CD4-positive, alpha-beta T cell treated with Interleukin-4 for 1 hour (primary cell): ENCODE measurements at places on chromosomes 5 and 9.

- no peak for DNase-seq
Measured at GRCh38 chr5:13987843-13988464, 43.5 kb upstream of the DNAH5 start.

- DNase-seq = peak; percentile 45
Measured at GRCh38 chr5:74630453-74631066, 10.0 kb downstream of the ENC1 start.

GRCh38 chr9:134915046-134915985 is 2.4 kb downstream of the FCN1 start:
- no peak for DNase-seq

DNA sequence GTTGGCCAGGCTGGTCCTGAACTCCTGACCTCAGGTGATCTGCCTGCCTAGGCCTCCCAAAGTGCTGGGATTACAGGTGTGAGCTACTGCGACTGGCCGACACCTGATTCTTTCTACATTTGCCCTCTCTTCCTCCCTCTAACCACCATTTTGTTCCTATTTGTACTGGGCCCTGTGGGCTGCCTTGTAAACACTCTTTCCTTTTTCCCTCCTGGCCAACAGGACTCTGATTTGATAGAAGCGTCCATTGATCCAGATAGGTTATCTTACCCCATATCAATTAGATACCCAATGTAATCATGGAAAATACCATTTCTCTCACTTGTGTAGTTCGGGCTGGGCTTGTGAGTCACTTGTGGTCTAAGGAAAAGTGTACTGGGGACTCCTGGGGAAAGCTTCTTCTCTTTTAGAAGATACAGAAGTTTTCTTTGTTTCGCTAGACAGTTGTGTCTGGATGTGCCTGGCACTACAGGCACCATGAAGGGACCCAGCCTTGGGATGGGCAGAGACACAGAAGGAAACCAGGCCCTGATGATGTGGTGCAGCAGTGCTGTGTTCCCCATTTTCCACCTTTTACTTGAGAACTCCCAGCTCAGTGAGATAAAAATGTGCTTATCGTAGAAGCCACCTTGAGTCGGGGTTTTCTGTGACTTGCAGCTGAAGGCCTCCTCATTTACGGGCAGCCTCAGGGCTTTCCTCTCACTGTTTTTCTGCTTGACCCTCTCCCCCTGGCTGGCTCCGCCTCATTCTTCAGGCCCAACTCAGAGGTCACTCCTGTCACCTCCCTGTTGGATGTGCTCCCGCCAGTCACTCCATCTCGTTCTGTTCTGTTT is 32.8 kb upstream of the CPEB4 start:
- no peak for DNase-seq

DNA sequence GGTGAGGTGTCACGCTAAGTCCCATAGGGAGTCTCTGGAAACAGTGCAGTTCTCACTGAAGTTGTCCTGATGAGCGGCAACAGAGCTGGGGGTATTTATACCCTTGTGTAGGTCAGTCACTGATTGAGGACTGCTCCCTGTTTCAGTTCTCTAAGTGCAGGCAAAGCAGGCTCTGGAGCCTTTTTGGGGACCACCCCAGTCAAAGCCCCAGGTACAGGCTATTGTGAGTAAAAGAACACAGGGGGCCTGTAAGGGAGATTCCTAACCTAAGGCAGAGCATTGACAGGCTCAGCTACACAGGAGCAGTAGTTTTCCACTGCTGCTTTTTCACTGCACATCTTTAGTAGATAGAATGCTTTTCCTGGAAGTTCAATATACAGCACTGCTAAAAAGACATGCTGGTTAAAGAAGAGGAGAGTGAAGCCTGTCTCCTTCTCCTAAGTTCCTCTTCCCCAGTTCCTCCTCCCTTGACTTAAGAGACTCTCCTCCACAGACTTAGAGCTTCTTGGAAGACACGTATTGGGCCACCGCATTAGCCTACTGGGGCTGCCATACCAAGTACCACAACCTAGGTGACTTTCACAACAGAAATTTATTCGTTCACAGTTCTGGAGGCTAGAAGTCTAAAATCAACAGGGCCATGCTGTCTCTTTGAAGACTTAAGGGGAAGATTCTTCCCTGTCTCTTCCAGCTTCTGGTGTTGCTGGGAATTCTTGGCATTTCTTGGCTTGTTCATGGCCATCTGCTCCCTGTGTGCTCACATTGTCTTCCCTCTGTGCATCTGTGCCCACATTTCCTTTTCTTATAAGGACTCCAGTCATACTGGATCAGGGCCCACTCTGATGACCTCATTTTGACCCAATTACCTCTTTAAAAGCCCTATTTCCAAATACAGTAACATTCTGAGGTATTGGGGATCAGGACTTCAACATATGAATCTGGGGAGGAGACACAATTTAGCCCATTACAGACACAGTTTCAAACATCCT is 221.0 kb downstream of the ESM1 start:
- no peak for DNase-seq

GRCh38 chr5:16493261-16493660 is 27.7 kb upstream of the ZNF622 start:
- DNase-seq = no peak

DNA sequence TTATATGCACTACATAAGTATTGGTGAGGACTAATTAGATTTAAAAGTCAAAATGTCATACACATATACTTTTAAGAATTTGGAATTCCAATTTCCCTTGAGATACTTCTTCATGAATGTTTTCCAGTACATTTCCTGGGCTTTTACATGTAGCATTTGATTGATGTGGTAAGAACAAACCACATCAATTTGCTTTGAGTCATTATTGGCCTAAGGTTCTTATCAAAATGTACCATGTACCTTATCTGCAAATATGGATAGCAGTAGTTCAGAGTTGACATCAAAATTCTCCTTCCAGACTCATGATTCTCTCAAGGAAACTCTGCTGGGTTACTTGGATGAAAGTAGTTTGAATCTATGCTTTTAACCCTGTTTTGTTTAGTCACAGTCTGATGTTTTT is 2.5 kb downstream of the CAST start:
- peak; percentile 47 for DNase-seq

GRCh38 chr9:74639112-74639511 is 142.0 kb downstream of the RORB start:
- no peak for DNase-seq

DNA sequence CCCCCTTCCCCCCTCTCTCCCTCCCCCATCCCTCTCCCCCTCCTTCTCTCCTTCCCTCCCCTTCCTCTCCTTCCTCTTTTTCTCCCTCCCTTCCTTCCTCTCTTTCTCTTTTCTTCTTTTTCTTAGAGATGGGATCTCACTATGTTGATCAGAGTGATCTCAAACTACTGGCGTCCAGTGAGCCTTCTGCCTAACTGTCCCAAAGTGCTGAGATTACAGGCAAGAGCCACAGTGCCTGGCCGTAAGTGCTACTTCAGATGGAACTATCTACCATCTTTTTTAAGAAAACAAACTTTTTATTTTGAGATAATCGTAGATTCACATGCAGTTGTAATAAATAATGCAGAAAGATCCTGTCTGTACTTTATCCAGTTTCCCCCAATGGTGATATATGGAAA is 6.3 kb downstream of the RCL1 start:
- DNase-seq = no peak

DNA sequence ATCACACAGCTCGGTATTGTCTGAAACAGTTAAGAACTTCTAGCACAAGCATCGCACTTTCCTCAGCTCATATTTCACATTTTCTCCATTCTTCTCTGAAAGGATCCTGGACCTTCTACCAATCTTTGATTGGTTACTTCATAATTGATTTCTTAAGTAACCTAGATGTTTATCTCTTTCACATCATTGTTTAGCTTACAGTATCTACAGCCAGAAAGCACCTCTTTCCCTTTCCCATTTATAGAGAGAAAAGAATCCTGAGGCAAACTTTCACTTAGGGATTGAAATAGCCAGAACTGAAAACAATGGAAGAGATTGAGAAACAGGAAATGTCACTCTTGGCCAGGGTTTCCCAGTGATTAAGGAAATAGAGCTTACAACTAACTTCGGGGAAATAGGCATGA is 2.5 kb downstream of the IL33 start:
- DNase-seq = no peak

DNA sequence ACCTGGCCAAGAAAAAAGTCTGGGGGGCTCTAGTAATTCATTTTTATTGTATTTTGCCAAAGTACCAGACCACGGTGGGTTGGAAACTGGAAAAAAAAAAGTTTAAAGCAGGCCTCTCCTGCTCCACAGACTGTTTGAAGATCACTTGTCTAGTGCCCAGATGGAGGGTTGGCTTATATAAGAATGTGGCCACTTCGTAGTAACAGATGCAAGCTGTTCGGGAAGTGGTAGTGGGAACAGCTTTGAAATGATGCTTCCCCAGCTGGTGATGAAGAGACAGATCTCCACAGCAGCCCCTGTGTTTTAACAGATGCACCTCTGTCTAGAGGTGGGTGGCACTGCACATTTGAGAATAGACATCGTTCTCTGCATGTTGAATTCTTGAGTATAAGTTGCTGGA is 54.3 kb upstream of the DMRT3 start:
- no peak for DNase-seq

- DNase-seq = no peak
Measured at GRCh38 chr9:107518037-107518807, 28.7 kb upstream of the KLF4 start.

DNA sequence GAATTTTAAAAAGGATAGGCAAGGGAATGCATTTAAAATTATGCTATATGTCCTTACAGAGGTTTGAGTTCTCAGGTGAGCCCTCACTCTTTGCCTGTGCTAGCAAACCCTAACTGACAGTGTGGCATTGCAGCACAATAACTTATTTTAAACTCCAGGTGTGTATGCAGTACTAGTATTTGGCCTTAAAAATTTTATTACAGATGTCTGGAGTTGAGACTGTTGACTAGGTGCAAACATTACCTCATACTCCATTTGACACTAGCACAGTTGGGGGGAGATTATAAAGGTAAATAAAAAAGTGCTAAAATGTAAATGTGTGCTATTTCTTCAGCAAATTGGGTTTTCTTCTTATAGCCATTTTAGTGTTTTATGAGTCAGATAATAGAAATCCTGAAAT is 407.7 kb downstream of the SH3GL2 start:
- DNase-seq = no peak

DNA sequence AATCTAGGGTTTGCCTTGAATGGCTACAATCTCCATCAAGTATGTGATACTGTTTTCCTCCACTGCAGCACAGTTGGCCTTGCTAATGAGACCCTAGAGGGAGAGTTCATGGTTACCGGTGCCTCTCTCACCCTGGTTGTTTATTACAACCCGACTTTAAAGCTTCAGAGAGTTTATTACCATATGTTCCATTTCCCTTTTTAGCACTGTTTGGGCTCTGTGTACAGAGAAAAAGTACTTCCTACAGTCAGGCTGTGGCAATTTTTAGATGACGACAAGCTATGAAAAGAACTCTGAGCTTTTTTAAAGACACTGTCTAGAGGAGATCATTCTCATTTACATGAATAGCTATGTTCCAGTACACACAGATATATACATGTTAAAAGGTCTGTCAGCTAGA is 48.8 kb upstream of the PLCXD3 start:
- no peak for DNase-seq

DNA sequence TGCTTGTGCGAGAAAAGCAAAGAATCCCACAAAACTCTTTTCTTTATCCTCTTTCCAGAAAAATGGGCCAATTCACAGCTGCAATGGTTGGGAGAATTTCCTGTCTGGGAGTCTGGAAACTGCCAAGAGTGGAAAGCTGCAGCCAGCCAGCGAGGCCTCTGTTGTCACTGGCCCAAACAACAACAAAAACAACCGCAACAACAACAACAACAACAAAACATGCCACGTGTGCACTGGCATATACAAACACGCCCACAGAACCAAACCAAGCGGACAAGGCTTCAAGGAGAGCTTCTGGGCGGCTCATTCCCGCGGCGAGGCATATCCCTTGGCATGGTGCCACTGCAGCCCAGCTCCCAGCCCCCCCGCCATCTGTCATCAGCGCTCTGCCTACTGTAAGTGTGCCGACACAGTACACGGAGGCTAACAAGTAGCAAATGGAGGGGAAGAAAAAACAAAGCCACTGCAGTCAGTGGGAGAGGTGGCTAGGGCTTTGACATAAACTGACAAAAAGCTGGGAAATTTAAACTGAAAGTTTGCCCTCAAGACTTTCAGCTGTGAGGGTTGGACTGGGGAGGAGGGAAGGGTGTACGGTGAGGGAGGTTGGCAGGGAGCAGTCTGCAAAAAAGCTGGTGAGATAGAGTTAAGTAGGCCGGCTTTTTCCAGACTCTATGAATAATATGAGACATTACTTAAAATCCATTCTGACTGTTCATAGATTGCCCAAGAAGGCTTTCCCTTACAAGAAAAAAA is 165.0 kb upstream of the ZNF462 start:
- DNase-seq = no peak

- no peak for DNase-seq
Measured at GRCh38 chr9:19018201-19018600, 14.8 kb downstream of the SAXO1 start.

- DNase-seq = no peak
Measured at GRCh38 chr5:78726571-78726970, 78.0 kb upstream of the LHFPL2 start.

DNA sequence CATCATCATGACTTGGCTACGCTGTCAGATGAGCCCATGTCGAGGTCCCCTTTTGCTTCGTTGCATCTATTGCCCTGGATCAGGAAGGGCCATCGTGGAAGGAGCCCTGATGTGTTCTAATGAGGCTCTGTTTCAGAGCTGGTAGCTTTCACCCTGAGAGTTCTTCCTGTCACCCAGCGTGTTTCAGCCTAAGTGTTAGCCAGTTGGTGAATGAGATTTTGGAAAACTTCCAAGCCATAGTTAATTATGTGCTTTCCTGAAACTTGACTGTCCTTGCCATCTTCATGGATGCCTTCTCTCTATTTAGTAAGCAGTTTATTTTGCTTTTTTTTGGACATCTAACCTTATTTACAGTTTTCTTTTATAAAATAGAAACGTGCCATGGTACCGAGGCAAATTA is 1695.4 kb upstream of the WWC1 start:
- no peak for DNase-seq

GRCh38 chr9:124663046-124663961 is 107.8 kb downstream of the NR6A1 start:
- no peak for DNase-seq

DNA sequence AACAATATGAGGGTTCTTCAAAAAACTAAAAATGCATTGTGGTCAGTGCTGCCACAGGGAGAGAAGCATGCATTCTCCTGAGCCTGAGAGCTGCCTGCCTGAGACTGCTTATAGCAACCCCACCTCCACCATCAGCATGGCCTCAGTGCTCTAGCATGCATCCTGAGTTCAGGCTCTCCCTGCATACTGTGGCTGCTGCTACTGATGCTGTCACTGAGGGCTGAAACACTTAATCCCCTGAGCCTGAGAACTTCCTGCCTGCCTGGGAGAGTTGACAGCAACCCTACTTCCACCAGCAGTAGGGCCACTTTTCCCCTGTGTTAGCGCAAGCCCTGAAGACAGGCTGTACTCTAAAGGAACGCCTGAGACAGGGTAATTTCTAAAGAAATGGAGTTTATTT is 206.0 kb downstream of the FBXO4 start:
- DNase-seq = no peak

DNA sequence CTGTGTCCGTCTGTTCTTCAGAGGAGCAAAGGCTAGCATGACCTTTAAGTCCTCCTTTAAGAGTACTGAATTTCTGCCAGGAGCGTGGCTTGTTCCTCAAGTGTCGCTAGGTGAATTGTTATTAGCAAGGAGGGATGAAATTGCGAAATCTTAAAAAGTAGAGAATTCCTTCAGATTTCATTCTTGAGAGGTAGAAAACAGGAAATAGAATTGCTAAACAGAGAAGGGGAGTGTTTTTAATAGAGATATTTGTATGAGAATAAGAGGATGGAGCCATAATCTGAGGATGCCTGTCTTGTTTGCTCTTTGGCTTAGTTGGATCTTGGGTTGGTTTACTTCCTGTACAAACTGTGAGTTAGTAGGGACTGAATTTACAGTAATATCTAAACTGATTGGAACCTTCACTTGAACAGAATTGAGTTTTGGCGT is 39.2 kb downstream of the EXOSC2 start:
- DNase-seq = no peak
